ENCODE measurements at places on chromosomes 5 and 9.

DNA sequence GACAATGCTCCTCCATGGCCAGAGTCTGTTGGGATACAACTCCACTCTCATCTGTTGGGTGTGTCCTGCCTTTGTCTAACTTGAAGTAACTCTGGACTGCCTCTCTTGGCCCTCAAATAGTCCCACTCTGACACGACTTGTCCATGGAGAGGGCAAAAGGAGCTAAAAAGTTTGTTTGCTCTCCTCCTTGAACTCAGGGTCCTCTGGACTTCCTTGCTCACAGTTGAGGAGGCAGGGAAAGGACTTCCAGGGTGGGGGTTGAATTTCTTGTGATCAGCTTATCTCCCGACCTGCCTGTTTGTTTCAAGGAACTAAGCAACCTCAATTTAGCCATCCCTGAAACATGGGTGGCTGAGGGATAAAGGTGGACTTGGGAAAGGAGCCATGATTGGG, 11.7 kb downstream of the DNAJB5 start:
- DNase-seq, result no peak

- DNase-seq, result no peak
Observed at GRCh38 chr5:88251048-88251711, 17.5 kb downstream of the TMEM161B start.

DNA sequence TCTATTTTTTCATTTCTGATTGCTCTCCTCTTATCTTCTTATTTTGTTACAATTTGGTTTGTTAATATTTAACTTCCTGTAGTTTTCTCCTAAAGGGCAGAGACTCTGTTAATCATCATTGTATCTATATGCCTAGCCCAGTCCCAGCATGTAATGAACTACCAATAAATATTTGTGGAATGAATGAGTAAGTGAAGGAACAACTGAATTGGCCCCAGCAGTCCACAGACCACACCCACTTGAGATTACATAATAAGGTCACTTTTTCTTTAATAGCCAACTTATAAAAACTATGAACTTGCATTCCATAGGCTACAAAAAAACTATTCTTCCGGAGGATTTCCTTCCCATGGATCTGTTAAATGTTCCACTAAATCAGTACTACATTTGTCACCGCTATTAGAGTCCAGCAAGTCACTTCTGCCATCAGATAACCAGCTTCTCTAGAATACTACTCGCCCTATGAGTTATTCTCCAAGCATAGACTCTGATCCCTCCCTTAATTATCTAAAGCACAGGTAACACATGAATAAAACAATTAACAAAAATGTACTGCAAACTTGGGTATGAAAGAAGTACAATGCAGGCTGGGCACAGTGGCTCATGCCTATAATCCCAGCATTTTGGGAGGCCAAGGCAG, 27.5 kb upstream of the TNPO1 start:
- no peak for DNase-seq

- no peak for DNase-seq
Observed at GRCh38 chr9:91902475-91903125, 47.4 kb downstream of the ROR2 start.

GRCh38 chr5:169094586-169095409, 206.1 kb downstream of the SLIT3 start:
- DNase-seq, result no peak

- no peak for DNase-seq
Observed at GRCh38 chr5:65034029-65034812, 265.5 kb downstream of the CWC27 start.

DNA sequence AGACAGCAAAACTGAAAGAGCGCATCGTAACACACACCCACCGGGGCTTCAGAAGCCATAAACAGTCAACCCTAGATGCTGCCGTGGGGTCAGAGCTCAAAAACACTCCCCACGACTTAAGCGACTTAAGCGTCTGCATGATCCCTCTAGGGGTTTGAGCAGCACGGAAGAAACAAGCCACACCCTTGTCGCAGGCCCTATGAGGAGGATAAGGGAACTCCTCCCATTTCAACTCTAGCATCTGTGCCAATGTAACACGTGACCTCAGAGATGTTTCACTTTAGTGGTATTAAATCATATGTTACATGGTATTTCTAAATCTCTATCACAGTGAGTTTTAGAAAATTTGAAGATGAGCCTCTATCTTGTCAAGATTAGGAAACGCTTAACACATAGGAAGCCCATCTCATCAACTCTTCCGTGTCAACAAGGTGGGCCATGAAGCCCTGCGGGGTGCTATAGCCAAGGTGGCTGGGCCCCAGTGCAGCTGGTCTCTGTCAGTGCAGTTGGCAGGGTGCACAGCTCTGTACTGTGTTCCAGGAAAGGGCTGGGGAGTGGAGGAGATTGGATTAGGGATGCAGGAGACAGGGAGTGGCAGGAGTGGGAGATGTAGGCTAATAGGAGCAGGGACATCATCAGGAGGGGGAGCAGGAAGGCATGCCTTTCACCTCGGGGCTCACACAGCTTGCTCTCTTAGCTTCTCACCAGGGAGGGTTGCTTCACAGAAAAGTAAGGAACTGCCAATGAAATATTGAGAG, 33.1 kb downstream of the ZCCHC9 start:
- no peak for DNase-seq

- DNase-seq, result no peak
Observed at GRCh38 chr9:136531904-136532798, 13.7 kb downstream of the NOTCH1 start.

Data from SHP77 treated with DMSO at 0.1 percent for 48 hours (cell line).